Frontal cortex (tissue), 4 donors: ENCODE measurements at places on chromosomes 11 and 22.

- no peak for DNase-seq
Observed at GRCh38 chr11:85821636-85822035, 10.7 kb upstream of the SYTL2 start.

DNA sequence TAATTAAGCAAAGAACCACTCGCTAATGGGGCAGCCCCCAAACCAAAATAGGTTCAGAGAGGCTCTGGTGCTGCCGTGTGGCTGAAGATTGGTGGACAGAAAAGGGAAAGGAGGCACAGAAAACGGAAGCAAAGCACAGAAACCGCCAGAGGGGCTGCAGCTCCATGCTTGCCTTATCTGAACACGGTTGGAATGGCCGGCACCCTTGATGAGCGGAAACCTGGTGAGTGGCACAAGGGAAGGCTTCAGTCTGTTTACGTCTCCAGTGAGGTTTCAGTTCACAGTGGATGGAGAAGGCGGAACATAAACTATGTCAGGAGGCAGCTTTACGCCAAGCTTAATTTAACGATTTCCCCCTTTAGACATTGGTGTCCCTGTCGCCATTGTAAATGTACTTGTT is 5.2 kb upstream of the PRR33 start:
- no peak for DNase-seq

DNA sequence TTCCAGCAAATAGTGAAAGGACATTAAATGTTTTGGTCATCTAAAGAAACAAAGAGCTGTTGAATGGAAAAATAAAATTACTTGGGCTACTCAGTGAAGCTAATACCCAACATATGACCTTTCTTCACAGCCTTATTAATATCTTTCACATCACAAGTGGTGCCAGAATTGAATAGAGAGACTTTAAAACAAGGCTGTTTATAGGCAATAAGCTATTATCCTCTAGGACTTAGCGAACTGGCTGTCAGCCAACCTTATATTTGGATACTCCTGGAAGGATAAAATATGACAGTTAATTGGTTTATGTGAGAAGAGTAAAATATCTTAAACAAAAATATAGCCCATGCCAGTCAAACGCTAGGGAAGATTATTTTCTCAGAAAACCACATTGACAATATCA is 225.5 kb upstream of the BLID start:
- DNase-seq: no peak

GRCh38 chr22:46969961-46970360 is 207.5 kb downstream of the TBC1D22A start:
- DNase-seq: no peak

DNA sequence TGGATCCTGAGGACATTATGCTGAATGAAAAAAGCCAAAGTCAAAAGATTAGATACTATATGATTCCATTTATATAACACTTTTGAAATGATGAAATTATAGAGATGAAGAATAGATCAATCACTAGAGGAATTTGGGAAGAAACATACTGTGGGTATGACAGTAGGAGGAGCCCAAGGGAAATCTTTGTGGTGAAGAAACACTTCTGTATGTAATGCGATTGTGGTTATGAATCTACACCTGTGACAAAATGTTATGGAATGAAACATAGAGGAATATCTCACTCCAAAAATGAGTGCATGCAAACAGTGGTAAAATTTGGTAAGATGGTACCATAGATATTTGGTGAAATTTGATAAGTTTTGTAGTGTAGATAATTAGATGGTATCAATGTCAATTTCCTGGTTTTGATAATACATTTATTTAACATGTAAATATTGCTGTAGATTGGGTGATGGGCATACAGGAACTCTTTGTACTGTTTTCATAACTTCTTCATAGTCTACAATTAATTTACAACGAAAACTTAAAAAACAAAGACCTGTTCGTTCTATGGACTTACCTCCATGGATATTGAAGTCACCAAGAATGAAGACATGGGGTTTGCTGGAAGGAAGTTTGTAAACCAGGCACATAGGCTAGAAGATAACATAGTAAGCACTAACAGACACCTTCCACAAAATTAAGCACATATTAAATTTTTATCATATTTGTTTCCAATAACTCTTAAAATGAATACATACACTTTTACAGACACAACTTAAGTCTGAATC is 11.5 kb downstream of the MRGPRX1 start:
- no peak for DNase-seq

DNA sequence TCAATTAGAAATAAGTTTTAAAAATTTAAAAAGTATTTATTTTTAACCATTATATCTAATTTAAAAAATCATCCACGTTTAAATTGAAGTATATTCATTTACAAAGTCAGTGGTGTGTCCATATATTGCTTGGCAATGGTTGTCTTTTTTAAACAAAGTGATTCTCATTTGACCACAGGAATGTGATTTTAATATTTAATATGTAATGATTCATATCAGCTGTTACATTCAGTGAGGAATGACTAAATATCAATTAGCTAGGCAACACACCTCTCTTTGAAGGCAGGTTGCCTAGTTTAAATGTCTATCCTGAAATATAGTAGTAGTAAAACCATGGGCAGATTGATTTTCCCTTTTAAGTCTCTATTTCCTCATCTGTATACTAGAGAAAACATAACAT is 392.2 kb upstream of the CCDC179 start:
- DNase-seq: no peak

- no peak for DNase-seq
Observed at GRCh38 chr11:7617032-7617431, 56.3 kb downstream of the CYB5R2 start.

DNA sequence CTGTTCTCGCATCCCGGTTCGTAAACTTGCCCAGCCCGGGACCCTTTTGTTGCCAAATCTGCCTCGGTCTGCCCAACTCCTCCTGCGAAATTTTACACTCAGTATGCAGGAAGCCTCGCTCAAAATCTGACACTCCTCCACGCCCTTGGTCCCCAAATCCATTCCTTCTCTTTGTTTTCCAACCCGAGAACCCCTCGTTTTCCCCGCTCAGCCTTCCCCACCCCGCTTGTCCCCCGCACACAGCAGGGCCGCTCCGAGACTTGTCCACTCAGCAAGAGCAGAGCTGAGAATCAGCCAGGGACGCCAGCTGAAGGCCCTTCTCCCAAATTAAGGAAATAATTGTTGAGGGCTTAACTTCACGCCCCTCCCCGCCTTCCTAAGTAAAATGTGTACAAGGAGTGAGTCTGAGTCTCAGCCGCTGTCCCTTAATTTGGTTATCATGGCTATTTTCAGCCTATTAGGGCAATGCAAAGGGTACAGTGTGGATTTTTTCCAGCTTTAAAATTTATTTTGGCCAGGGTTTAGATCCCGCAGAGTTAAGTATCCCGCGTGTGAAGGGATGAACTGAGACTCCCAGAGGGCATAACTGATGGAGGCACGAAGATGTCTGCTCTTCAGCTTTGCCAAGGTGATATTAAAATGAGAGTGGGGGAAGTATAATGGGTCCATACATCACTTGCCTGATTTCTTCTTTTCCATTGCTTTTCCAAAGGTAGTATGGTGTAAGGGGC is 581 bp upstream of the FBXO3 start:
- no peak for DNase-seq

GRCh38 chr11:230431-230830 is 5.7 kb downstream of the SIRT3 start:
- DNase-seq: no peak
